CD4-positive, alpha-beta T cell treated with Interleukin-21 for 1 hour (primary cell): ENCODE measurements at places on chromosomes 1 and 21.

- no peak for DNase-seq
Observed at GRCh38 chr1:175540896-175541645, 202.3 kb downstream of the TNR start.

- no peak for DNase-seq
Observed at GRCh38 chr1:17596651-17597509, 57.4 kb downstream of the ARHGEF10L start.

DNA sequence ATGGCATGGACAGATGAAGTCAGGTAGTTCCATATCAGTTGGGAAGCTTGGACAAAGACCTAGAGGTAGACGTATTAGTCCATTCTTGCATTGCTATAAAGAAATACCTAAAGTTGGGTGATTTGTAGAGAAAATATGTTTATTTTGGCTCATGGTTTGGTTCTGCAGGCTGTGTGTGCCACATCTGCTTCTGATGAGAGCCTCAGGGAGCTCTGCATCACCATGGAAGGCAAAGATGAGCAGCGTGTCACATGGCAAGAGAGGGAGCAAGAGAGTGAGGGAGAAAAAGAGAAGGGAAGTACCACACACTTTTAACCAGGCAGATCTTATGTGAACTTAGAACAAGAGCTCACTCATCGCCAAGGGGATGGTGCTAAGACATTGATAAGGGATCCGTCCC is 9.0 kb downstream of the TSACC start:
- DNase-seq, result no peak

DNA sequence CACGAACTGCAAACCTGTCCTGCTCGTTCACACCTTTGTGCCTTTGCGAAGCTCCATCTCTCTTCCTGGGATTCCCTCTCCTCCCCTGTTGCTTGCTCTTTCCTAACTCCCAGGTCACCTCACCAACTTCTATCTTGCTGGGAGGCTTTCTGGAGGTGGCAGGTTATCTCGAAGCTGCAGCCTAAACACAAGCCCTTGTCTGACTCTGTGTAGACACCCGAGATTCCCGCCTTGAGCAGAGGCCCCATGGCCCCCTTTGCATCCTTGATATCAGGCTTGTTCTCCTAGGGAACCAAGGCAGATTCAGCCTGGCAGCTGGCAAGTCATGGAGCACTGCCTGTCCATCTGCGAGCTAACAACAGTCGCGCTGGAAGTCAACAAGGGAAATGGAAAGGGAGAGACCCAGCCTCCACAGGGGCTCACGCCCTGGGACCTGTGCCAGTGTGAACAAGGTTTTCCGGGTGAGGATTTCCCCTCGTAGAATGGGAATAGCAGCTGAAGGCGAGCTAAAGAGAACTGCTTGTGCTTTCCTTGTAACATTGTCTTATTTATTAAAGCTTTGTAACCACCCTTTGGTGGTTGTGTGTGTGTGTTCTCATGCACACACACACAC is 109.5 kb upstream of the JUN start:
- no peak for DNase-seq

DNA sequence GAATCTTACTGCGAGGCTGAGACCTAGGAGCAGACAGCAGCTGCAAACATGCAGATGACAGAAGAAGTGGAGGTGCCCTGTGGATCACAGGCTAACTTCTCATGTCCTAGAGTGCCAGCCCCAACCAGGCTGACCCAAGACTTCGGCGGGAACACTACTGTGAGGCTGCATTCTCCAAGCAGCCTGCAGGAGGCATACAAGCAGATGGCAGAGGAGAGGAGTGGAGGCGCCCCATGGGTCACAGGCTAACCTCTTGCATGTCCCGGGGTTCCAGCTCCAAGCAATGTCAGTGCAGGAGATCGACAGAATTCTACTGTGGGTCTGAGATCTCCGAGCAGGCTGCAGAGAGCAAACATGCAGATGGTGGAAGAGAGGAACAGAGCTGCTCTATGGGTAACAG is 98.1 kb upstream of the ZNF678 start:
- DNase-seq, result no peak

DNA sequence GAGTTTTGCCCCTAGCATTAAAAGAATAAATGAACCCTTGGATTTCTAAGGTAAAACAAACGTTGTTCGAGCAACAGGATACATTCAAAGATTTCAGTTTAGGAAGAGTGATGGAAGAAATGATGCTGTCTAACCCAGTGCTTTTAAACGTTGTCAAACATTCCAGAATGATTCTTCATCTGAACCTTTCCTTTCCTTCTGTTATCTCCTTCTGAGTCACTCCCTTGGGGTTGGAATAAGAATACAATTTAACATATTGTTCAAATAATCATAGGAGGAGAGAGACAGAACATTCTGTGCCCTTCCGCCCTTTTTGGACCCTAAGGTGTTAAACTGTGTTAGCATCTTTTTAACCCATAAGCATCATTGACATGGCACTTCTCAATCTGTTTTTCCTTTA is 61.1 kb upstream of the RCOR3 start:
- DNase-seq, result no peak

GRCh38 chr1:185279571-185279970 is 37.5 kb downstream of the IVNS1ABP start:
- no peak for DNase-seq

- no peak for DNase-seq
Observed at GRCh38 chr1:227782226-227782625, 33.2 kb upstream of the PRSS38 start.

- no peak for DNase-seq
Observed at GRCh38 chr1:53712276-53712675, 26.7 kb downstream of the GLIS1 start.

GRCh38 chr1:5616366-5617178 is 375.7 kb downstream of the NPHP4 start:
- DNase-seq, result no peak

GRCh38 chr1:227299688-227300087 is 18.6 kb downstream of the CDC42BPA start:
- no peak for DNase-seq

- no peak for DNase-seq
Observed at GRCh38 chr1:158724442-158724841, 3.9 kb upstream of the OR6K3 start.

DNA sequence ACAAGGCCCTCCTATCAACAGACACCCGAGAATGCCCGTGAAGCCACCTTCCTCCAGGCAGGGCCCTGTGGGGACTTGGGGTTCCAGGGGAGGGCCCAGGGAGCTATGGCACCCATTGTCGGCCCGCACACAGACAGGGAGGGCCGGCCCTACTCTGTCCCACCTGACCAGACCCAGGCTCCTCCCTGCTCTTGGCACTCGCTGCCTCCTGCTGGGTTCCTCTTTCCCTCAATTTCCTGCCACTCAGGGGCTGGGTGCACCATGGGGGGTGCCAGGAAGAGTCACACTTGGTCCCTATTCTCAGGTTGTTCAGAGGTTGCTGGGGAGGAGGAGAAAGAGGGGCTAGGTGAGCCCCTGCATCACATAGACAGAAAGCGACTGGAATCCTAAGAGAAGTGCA is 8.0 kb upstream of the OXCT2 start:
- no peak for DNase-seq

- no peak for DNase-seq
Observed at GRCh38 chr1:230248016-230248888, 177.9 kb downstream of the PGBD5 start.

DNA sequence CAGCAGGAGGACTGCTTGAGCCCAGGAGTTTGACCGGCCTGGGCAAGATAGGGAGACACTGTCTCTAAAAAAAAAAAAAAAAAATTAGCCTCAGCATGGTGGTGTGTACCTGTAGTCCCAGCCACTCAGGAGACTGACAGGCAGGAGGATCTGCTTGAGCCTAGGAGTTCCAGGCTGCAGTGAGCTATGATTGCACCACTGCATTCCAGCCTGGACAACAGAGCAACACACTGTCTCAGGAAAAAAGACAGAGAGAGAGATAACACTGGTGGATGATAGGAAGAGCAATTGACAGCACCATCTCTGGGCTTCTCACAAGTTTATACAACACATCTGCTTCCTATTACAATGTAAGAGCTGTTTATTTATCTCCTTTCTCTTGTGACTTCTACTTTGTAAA is 2.4 kb upstream of the RNU11 start:
- no peak for DNase-seq

DNA sequence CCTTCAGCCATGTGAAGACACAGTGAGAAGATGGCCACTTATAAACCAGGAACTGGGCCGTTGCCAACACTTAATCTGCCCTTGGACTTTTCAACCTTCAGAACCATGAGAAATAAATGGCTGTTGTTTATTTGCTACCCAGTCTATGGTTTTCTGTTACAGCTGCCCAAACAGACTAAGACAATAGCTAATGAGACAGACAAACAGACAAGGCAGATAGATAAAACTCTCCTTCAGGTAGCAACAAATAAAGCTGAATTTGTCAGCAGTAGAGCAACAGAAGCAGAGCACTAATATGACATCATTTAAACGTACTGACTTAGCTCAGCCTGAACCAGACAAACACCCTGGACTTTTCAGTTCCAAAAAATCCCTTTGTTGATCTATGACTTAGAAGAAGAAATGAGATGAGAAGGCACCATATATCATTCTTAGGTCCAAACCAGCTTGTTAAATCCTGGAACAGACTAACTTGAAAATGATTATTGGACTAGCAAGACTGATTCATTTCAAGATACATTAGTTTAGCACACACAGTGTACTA is 27.0 kb downstream of the ZZZ3 start:
- no peak for DNase-seq

- no peak for DNase-seq
Observed at GRCh38 chr1:112687785-112688496, 13.5 kb downstream of the MOV10 start.

- DNase-seq, result no peak
Observed at GRCh38 chr1:240824238-240824637, 212.3 kb upstream of the GREM2 start.

DNA sequence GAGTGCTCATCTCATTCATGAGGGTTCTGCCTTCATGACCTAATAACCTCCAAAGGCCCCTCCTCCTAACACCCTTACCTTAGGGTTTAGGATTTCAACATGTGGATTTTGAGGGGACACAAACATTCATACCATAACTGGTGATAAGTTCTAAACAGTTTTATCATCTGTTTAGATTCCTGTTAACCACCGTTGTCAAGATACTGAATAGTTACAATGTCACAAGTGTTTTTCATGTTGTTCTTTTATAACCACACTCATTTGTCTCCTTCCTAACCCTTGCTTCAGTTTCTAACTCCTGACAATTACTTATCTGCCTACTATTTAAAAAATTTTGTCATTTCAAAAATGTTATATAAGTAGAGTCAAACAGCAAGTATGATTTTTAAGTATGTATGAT is 86.0 kb downstream of the NCAM2 start:
- DNase-seq, result no peak

DNA sequence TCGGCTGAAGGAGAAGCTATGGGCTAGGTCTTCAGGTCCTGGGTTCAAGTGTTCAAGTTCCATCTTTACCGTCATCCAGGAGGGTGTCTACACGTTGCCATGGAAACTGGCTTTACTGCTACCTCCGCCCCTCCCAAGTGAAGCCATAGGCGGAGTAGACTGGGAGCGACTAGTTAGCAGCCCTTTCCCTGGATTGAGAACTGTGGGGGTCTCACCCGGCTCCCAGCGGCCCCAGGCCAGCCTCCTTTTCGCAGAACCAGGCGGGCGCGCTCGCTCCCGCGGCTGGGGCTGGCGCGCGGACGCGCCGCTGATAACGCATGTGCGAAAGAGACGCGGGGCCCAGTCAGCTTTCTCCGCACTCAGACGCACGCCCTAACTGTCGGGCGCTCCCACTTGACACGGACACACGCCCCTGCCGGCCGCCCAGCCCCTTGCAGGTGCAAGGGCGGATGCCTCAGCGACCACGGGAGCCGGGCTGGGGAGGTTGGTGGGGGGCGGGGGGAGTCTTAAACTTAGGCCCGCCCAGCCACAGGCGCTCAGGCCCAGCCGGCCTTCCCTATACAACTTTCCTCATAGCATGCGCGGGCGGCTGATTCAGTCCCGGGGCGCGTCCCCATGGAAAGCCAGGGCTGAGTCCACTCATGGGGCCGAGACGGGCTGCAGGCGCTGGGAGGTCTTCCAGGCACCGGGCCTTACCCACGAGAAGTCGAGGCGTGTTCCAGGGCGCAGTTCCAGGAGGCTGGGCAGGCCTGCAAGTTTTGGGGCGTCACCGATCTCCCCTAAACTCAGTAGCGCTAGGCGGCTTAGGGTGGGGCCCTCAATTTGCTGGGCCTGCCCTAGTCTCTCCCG is 7.4 kb downstream of the EFNA4 start:
- DNase-seq, result peak; percentile 83
